ENCODE measurements at places on chromosomes 3 and 15.

GRCh38 chr3:180184816-180185215, 148.1 kb upstream of the PEX5L start:
- no peak for DNase-seq

GRCh38 chr3:122628567-122628966, 51.1 kb downstream of the PARP15 start:
- peak; percentile 28 for DNase-seq

GRCh38 chr3:185322101-185322719, 40.7 kb upstream of the MAP3K13 start:
- DNase-seq: no peak

- DNase-seq: peak; percentile 42
Measured at GRCh38 chr3:45644063-45644790, 45.0 kb upstream of the SACM1L start.

DNA sequence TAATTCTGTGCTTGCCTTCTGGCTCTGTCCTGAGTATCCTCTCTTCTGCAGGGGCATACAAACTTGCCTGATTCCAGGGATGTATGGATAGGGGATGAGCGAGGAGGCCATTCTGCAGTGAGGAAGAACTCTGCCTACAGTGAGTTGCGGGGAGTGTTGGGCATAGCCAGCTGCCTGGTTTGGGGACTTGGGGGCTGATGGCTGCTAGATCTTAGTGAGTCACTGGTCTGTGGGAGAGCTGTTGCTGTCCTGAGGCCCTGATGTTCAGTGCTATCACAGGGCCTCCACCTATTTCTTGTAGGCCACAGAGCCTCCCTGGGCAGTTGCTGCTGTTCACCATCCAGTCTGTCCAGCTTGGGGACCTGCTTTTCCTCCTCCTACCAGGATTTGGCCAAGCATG, 20.3 kb downstream of the CDAN1 start:
- no peak for DNase-seq

GRCh38 chr15:88454867-88455810, 12.0 kb downstream of the MRPL46 start:
- DNase-seq: peak; percentile 53

- DNase-seq: no peak
Measured at GRCh38 chr3:109073116-109073515, 44.8 kb downstream of the MORC1 start.

- DNase-seq: no peak
Measured at GRCh38 chr3:2847062-2847841, 262.9 kb downstream of the IL5RA start.

- no peak for DNase-seq
Measured at GRCh38 chr3:178975320-178975719, 96.3 kb downstream of the ZMAT3 start.

DNA sequence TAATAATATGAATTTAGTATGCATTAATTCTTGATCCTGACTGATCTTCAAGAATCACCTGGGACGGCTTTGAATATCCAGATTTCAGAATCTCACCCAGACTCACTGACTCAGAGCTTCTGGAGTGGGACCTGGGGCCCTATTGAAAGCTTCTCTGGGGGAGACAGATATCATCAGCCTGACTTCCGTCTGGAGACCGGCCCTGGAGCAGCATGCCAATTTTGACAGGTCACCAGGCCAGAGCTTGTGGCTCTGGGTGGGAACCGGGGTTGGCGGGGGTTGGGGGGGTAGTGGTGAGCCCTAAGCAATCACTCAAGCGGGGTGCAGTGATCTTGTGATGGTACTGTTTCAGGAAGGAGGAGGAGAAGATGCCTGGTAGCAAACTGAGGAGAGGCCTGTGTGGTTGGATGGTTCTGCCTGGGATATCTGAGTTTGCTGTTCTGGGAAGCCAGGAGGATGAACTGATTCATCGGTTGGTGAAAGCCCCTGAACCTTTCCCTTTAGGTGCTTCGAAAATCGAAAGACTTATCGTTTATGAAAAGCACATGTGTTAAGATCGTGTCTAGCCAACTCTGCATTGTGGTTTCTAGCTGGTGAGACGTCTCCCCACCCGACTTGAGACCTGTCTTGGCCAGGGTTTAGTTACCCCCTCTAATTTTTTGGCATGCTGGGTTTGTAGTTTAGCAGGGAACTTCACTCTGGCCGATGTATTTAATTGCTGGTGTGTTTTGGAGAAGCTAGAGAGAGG, 263.9 kb upstream of the C2CD4B start:
- no peak for DNase-seq

DNA sequence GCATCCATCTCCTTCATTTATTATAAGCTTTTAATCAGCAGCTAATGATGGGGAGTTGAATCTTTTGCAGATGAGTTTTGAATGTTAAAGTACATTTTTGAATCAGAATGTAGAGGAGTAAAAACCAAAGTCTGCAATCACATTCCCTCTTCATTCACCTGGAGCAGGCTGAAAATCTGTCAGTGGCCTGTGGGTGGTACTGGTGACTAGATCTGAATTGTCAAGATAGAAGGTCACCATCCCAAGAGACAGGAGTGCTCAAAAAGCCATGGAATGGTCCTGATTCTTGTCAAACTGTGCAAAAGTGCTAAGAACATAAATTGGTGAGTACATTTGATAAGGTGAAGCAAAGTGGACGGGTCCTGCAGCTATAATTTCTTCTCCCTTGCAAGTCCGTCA, 881.3 kb upstream of the NR2F2 start:
- DNase-seq: no peak

DNA sequence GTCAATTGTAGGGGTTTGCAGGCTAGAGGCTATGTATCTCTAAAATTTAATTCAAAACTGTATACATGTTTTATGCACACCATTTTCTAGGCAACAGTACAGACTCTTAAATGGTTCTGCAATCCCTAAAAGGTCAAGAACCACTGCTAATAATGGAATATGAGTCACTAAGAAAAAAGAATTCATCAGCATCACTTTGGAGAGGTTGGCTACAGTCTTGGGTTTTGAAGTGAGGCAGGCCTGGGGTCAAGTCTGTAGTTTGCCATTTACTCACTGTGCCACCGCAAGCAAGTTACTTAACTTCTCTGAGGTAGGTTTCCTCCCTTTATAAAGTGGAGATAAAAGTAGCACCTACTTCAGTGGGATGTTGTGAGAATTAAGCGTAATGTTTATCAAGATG, 33.7 kb downstream of the THRB start:
- DNase-seq: no peak

DNA sequence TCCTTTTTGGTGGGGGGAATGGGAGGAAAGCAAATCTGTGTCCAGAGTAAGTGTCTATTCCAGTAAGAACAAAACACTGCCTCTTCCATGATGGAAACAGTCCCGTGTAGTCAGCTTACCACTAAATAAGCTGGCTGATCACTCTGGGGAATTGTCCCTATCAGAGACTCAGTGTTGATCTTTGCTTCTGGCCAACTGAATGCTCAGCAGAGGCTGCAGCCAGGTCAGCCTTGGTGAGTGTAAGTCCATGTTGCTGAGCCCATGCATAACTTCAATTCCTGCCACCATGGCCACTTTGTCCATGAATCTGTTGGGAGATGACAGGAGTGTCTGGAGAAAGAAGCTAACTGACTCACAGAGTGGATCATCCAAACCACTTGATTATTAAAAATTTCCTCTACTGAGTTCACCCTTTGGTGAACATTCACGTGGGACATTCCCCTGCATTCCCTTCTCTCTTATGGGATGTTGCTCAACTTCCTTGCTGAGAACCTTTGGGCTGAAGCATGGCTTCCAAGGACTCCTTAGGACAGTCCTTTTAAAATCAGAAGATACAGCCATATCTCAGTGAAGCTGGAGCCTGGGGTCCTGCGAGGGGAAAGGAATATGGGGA, 33.9 kb upstream of the XCR1 start:
- no peak for DNase-seq

- DNase-seq: no peak
Measured at GRCh38 chr15:71611553-71612396, 198.6 kb upstream of the NR2E3 start.

- DNase-seq: no peak
Measured at GRCh38 chr3:150140614-150141321, 170.1 kb upstream of the PFN2 start.

DNA sequence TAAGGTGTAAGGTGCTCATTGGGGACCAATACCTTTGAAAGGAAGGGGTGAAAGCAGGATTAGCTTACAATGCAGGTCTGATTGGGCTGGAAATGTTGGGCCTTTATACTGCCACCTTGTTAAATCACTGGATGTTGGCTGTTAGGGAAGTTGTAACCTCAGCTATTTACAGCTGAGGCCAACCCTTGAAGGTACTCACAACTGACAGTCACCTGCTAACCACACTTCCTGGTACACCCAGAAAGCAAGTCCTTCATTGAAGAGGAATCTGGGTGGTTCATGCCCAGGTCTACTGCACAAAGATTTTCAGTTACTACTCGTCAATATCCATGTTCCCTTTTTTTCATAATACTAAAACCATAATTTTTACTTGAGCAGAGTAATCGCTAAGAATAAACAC, 65.4 kb upstream of the CLDN18 start:
- no peak for DNase-seq
